ENCODE measurements at places on chromosomes 6 and 20.

GRCh38 chr6:107646176-107646575 lies 156.3 kb downstream of the SOBP start:
- DNase-seq, result no peak

- DNase-seq, result no peak
Measured at GRCh38 chr20:38164624-38165088, 414 bp downstream of the TGM2 start.

GRCh38 chr20:42756991-42757390 lies 432.7 kb downstream of the PTPRT start:
- DNase-seq, result no peak

- no peak for DNase-seq
Measured at GRCh38 chr20:57212534-57213276, 53.7 kb downstream of the BMP7 start.
